ENCODE measurements at places on chromosomes 11 and 22.
A peak's percentile ranks its signal among the peaks of the same experiment; 100 is the strongest.

GRCh38 chr11:112178936-112179335 lies 3.6 kb downstream of the BCO2 start:
- no peak for DNase-seq

- no peak for DNase-seq
These were observed 15.4 kb upstream of the MTNR1B start for GRCh38 chr11:92954003-92954402.

GRCh38 chr22:26409719-26410335 lies 19.2 kb upstream of the ASPHD2 start:
- no peak for DNase-seq

GRCh38 chr11:31810779-31811647 lies at the start of gene PAX6:
TSS of gene PAX6 (minus strand) at chr11:31811322. CDS start at chr11:31806411, 4,911 bp downstream.
- peak; percentile 92 for DNase-seq

- no peak for DNase-seq
These were observed 11.9 kb downstream of the OTOG start for GRCh38 chr11:17558916-17559315.

GRCh38 chr22:48808038-48808960 lies 1019.4 kb downstream of the BRD1 start:
- no peak for DNase-seq

GRCh38 chr11:70574725-70575347 lies 176.5 kb downstream of the CTTN start:
- DNase-seq = no peak

GRCh38 chr22:42180349-42180842 lies 49.8 kb upstream of the CYP2D6 start:
- DNase-seq = no peak

GRCh38 chr11:6095798-6096197 lies 11.7 kb upstream of the OR56B4 start:
- DNase-seq = no peak

- DNase-seq = no peak
These were observed 187.6 kb downstream of the MSANTD4 start for GRCh38 chr11:105834461-105834860.

DNA sequence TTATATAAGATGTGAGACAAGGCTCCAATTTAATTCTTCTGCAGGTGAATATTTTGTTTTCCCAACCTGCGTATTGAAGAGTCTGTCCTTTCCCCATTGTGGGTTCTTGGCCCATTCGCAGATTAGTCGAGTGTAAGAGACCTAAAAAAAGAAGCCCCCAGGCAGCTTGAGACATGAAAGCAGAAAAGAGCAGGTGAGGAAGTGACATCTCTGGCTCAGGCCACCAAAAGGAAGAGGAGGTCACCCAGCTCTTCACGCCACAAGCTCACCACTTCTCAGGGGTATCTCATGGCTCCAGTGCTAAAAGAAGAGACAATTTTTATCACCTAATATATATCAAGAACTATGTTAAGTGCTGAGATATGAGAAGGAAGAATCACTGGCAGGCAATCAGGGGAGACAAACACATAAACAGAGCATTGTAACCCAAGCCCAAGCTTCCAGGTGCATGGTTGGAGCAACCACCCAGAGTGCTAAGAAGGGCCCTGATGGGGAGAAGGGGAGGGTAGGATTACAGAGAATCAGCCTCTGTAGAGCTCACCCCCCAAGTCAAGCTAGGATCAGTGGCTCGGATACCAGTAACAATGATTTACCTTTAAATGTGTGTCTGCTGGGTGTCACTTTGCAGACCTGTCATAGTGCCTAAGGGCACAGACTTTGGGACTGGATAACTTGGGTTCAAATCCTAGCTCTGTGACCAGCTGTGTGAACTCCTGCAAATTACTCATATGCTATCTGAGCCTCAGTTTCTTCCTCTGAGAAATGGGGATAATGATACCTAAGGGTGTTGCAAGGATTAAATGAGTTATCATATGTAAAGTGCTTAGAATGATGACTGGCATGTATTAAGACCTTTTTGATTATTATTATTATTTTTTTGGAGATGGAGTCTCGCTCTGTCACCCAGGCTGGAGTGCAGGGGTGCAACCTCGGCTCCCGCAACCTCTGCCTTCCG lies 39.2 kb downstream of the MCHR1 start:
- DNase-seq = no peak

- no peak for DNase-seq
These were observed 2.7 kb downstream of the FREY1 start for GRCh38 chr11:45904309-45904915.

DNA sequence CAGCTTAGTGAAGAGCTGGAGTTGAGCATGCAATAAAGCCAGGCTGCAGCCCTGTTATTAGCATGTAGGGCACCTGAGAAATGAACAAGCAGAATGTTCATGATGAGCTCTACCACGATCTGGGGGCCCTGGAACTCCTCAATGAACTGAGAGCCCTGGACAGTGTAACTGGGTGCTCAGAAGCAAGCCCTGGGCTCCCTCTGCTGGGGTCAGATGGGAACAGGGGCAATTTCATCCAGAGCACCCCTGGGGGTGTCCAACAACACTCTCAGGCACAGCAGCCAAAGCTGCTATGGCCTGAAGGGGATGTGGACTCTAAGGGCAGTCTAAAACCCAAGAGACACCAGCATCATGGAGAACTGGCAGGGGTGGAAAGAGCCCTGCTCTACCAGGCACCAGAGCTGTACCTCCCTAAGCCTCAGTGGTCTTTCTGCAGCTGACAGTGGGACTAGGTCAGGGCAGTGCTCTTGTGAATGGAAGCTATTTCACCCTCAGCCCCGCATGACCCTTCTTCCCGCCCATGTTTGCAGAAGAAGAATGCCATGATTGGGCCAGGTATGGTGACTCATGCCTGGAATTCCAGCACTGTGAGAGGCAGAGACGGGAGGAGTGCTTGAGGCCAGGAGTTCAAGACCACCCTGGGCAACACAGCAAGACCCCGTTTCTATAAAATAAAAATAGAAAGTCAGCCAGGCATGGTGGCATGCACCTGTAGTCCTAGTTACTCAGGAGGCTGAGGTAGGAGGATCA lies 28.9 kb downstream of the THOC5 start:
- DNase-seq = peak; percentile 57

DNA sequence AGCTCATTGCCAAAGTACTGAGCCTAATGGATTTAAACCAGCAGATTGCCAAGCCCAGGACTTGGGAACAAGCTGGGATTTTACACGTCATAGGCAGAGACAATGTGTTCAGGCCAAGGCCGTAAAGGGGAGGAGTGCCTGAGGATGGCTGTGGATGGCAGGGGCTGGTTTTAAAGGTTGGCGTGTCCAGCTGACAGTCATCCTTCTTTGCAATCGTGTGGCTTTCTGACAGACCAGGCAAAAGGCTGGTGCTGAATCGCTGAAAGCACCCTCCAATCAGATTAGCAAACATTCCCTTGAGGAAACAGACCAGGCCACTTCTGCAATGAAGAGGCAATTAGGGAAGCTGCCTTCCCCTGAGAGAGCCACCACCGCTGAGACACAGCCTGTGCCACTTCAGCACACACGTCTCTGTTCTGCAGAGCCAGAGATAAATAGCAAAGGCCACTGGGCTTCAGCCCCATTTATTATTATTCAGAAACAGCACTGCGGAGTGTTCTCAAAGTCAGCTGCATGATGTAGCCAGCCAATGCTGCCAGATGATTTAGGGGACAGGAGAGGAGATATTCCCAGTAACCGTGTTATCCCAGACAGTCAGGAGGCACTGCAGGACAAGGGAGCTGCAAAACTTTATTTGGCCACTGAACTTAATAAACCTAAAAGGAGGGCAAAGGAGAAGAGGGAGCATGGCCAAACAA lies 54.2 kb upstream of the CSNK2A3 start:
- DNase-seq = no peak

DNA sequence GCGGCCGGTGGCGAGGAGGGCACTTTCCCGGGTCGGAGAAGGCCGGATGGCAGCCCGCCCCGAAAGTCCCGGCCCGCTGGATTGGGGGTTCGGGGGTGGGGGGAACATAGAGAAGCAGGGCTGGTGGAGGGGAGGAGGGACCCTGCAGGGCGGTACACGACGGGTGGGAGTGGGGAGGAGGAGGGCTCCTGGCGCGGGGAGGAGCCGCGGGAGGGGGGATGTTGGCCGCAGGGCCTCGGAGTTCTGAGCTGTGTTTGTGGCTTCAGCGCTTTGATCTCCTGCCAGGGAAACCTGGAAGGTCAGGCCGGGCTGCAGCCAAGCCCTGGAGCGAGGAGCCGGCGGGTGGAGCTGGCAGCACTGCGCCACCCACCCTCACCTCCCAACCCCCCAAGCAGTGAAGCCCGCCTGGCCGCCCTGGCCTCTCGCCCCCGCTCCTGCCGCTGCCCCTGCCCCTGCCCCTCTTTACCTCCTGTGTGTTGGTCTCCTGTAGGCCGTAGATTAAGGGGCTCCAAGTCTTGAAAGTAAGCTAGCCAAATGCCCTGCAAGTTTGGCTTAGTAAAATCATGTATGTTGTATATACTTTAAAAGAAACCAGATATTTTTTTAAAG lies 30.9 kb downstream of the C22orf31 start:
- no peak for DNase-seq

GRCh38 chr11:65160643-65161042 lies 9.4 kb upstream of the SPDYC start:
- DNase-seq = no peak
